ENCODE measurements at places on chromosomes 11 and 22.

DNA sequence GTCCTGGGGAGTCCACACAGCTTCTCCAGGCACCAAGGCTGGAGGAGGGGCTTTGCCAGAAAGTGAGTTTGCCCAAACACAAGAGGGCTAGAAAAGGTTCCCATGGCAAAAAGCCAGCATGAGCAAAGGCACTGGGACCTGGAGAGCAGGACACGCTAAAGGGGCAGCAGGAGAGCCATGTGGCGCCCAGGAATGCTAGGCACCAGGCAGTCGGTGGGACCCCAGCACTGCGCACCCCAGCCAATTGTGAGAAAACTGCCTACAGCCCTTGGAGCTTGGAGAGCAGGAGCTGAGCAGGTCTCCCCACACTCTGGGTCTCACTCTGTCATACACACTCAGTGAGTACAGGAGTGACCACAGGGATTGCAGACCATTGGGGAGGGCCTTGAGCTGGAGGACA lies 5.2 kb upstream of the RAB1B start:
- DNase-seq: no peak

GRCh38 chr11:91639359-91639758 lies 585.3 kb upstream of the FAT3 start:
- no peak for DNase-seq

DNA sequence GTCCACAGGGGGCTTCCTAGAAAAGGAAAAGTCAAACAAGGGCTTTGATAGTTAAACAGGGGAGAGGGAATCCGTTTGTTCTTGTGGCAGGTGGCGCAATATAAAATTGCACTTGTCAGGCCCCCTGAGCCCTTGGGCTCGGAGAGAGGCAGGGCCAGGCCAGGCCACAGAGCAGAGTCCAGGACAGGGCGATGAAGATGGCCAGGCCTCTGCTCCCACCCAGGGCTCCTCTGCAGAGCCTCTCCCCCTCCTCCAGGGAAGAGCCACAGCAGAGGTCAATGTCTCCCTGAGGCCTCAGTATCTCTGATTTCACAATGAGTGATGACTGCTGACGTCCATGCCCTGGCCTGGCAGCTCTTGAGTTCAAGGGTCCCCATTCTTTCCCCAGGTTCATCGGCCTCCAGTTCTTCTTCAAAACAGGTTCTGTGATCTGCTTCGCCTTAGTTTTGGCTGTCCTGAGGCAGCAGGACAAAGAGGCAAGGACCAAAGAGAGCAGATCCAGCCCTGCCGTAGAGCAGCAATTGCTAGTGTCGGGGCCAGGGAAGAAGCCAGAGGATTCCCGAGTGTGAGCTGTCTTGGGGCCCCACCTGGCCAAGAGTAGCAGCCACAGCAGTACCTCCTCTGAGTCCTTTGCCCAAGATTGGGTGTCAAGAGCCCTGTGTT lies 36.4 kb upstream of the TPBGL start:
- DNase-seq: no peak

GRCh38 chr11:86741839-86742805 lies 58.2 kb upstream of the PRSS23 start:
- no peak for DNase-seq

DNA sequence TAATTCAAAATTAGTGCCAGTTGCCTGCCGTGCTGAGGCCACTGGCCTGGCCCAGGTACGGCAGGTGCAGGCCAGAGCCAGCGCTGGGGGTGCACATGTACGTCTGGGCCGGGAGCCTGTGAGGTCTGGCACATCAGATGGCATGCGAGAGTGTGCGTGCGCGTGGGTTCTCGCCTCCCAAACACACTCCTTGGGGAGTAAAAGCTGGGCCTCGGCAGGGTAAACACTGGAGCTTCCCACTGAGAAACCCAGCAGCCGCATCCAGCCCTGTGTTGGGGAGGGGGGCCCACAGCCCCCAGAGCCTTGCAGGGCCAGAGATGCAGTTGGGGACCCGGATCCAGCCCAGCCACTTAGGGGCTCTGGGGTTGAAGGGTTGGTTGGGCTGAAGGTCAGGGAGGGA lies 37.8 kb downstream of the FLRT1 start:
- no peak for DNase-seq

- no peak for DNase-seq
These were observed 310.1 kb upstream of the SORL1-AS1 start for GRCh38 chr11:121762820-121763219.

DNA sequence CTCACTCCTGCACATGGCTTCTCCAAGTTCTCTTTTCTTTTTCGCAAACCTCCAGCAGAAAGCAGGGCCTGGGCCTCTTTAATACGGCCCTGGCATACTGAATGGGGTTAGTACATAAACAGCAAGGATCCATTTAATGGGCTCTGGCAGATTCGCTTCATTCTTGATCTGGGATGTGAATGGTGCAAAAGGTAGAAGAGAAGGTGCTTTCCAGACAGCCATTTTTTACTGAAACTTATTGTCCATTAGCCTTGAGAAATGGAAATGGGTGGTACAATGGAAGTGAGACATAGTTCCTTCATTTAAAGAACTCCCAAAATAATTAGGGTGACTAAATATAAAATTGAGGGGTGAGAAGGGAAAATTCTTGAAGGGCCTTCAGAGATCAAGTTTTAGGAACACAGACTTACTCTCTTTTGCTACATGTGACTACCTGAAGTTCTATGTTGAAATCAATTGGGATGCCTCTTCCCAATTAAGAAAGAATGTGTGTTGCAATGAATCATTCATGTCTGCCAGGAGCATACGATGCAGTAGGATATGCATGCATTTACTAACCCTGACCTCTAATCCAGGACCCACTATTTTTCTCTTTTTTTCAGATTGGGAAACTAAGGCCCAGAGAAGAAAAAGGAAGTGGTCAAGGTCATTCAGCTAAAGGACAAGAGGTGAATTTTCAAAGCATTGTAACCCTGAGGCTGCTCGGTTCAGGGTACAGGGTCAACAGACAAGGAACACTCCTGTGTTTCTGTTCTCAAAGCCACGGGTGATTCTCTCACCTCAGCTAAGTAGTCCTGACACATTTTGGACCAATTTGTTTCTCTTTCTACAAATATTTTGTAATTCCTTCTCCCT lies 144.1 kb downstream of the BBOX1 start:
- DNase-seq: no peak

DNA sequence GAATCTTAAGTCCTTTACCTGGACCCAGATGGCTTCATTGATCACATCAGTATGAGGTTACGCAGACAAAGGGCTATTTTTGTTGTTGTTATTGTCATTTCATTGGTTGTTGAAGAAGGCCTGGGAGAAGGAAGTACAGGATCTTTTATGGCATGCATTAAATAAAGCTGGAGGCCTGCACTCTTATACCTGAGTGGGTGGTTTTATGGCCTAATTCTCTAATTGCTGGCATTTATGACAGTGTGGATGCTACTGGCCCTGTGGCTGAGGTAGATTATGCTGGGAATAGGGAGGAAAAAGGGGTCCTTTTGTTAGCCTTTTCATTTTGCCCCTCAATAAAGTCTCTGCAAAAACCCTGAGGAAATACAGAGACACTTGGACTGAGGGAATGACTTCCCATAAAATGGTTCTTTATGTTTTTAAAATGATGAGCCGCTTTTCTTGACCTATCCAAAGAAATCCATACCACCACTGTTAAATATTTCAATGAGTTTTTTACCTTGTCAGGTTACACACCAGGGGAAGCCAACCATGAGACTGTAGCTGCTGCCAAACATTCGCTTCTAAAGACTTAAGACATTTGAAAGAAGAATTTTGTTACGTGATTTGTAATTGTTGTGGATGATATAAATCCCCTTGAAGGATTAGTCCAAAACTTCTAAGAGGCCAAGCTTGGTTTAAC lies 6.8 kb downstream of the KMT2A start:
- DNase-seq: no peak

GRCh38 chr11:46826310-46827044 lies 19.6 kb downstream of the CKAP5 start:
- DNase-seq: no peak
